ENCODE measurements at places on chromosomes 1 and 21. TPM values are rescaled to one million over a fixed set of nuclear protein-coding genes. Genes with fewer than 3 reads are reported as not detected.

The ZNF672 gene
- 23.0 TPM for total RNA-seq

The COL24A1 gene
- 0.87 TPM for total RNA-seq

The KAZN gene
- 3.3 TPM for total RNA-seq

The WNT4 gene
- total RNA-seq = not detected

The CRYAA gene
- total RNA-seq = not detected

The LBR gene
- 43.6 TPM for total RNA-seq

The INKA2 gene
- total RNA-seq = 2.6 TPM

The TDRD10 gene
- not detected for total RNA-seq

The CNR2 gene
- total RNA-seq = not detected

The KIF14 gene
- 16.0 TPM for total RNA-seq

The BRINP3 gene
- total RNA-seq = not detected

The WNT9A gene
- total RNA-seq = 3.5 TPM

The TEX38 gene
- total RNA-seq = 0.29 TPM

The S100A1 gene
- total RNA-seq = 0.17 TPM

The HCRTR1 gene
- not detected for total RNA-seq

The WNT3A gene
- not detected for total RNA-seq

The REN gene
- total RNA-seq = not detected

The RPE65 gene
- total RNA-seq = not detected

The MANEAL gene
- 1.8 TPM for total RNA-seq

The SPATA1 gene
- 1.3 TPM for total RNA-seq

The SYCP1 gene
- total RNA-seq = not detected

The RNU11 gene
- not detected for total RNA-seq

The RCSD1 gene
- total RNA-seq = 0.87 TPM

The HTR6 gene
- under 0.01 TPM for total RNA-seq

The LCE6A gene
- not detected for total RNA-seq

The CASZ1 gene
- total RNA-seq = under 0.01 TPM

The SERINC2 gene
- total RNA-seq = 38.9 TPM

The DNM3 gene
- 2.0 TPM for total RNA-seq

The HSD3B2 gene
- not detected for total RNA-seq

The IVL gene
- not detected for total RNA-seq

The C1orf94 gene
- total RNA-seq = not detected

The KCNA3 gene
- 3.5 TPM for total RNA-seq

The OR2W3 gene
- not detected for total RNA-seq

The ELK4 gene
- 14.0 TPM for total RNA-seq

The SYT6 gene
- total RNA-seq = not detected

The RRAGC gene
- 30.6 TPM for total RNA-seq

The SPATA17 gene
- total RNA-seq = 0.50 TPM

The C8A gene
- under 0.01 TPM for total RNA-seq

The C1orf226 gene
- total RNA-seq = 0.17 TPM

The OR2T33 gene
- total RNA-seq = not detected

All from smooth muscle cell of trachea (primary cell).